ENCODE measurements at places on chromosomes 13 and 19.

- peaks cover 16% of the 10 kb centered on the region for H3K36me3 ChIP-seq
- peaks cover 29% of the 10 kb centered on the region for H3K4me1 ChIP-seq
- H3K27ac ChIP-seq, result peak overlapping the region; percentile 99
- H3K27me3 ChIP-seq, result no peaks in the 10 kb centered on the region
Measured at GRCh38 chr19:51690454-51691073, 2.6 kb upstream of the SPACA6 start.

- no peak overlapping the region for H3K27ac ChIP-seq
- peaks cover 10% of the 10 kb centered on the region for H3K4me1 ChIP-seq
- no peak overlapping the region for H3K4me3 ChIP-seq
- H3K36me3 ChIP-seq, result no peaks in the 10 kb centered on the region
- H3K27me3 ChIP-seq, result no peaks in the 10 kb centered on the region
Measured at GRCh38 chr19:2613507-2614295, 88.8 kb downstream of the GNG7 start.

DNA sequence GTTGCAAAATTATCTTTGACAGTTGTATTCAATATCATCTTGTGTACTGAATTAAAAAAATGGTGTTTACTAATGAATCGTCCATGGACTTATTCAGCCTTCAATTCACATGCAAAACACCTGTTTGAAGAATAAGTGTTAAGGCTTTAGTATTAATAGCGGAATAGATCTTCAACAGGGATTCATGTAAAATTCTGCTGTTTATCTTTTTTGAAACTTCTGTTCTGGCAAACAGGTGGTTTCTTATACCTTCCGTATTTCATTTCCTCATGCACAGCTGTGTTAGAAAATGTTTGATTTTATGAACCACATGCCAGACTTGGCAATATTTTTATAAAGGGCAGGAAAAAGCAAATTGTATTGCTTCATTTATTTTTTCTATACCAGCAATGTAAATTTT is 255.7 kb downstream of the DACH1 start:
- no peak overlapping the region for H3K27ac ChIP-seq
- H3K27me3 ChIP-seq, result no peaks in the 10 kb centered on the region
- DNase-seq, result no peak
- H3K4me3 ChIP-seq, result no peak overlapping the region
- H3K36me3 ChIP-seq, result no peaks in the 10 kb centered on the region

DNA sequence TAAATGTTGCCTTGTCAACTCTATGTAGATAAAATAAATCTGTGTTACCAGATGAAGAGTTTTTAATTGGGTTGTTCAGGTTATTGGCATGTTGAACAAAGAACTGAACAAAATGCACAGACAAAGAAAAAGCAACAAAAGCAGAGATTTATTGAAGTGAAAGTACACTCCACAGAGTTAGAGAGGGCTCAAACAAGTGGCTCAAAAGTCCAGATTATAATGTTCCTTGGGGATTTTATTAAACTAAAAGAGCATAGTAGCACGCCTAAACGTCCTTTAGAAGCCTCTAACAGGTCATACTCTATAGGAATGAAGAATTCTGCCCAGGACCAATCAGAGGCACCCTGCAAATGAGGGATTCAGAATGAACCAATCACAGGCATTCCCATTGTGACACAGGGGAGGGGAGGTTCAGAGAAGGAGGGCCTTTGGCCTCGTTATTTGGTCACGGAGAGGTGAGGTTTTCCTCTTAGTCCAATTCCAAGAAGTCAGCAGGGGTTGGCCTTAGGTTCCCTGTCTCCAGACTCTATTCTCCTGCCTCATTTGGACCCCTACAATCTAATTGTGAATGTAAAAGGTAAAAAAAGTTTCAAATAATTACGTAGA is 12.8 kb downstream of the PSMC4 start:
- H3K36me3 ChIP-seq, result peaks cover 28% of the 10 kb centered on the region
- DNase-seq, result no peak
- H3K27me3 ChIP-seq, result no peaks in the 10 kb centered on the region
- H3K27ac ChIP-seq, result no peak overlapping the region

GRCh38 chr13:78121459-78122348 is 203.1 kb upstream of the EDNRB start:
- no peaks in the 10 kb centered on the region for H3K27me3 ChIP-seq
- no peak overlapping the region for H3K4me3 ChIP-seq
- DNase-seq, result peak; percentile 38
- H3K36me3 ChIP-seq, result no peaks in the 10 kb centered on the region
- H3K4me1 ChIP-seq, result no peaks in the 10 kb centered on the region

GRCh38 chr13:100389617-100390016 is 199.0 kb downstream of the GGACT start:
- no peaks in the 10 kb centered on the region for H3K27me3 ChIP-seq
- peaks cover 7% of the 10 kb centered on the region for H3K4me1 ChIP-seq
- DNase-seq, result no peak
- no peak overlapping the region for H3K4me3 ChIP-seq
- H3K36me3 ChIP-seq, result no peaks in the 10 kb centered on the region

DNA sequence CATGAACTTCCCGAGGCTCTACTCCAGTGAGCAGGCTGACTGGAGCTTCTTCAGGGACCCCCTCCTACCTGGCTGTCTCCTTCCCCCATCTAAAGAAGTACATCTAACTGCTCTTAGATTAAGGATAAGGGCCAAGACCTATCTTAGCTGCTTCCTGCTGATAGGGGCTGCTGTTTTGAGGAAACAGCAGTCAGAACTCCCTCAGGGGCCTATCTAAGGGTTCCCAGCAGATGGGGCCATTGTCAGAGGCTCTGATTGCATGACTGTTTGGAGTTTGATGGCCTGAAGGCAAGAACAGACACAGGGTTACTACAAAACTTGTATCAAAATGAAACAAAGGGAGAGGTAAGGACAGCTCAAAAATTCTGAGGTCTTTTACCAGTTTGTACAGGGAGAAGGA is 2636.9 kb upstream of the PCDH20 start:
- no peaks in the 10 kb centered on the region for H3K4me1 ChIP-seq
- DNase-seq, result no peak
- H3K27me3 ChIP-seq, result no peaks in the 10 kb centered on the region
- no peak overlapping the region for H3K27ac ChIP-seq

DNA sequence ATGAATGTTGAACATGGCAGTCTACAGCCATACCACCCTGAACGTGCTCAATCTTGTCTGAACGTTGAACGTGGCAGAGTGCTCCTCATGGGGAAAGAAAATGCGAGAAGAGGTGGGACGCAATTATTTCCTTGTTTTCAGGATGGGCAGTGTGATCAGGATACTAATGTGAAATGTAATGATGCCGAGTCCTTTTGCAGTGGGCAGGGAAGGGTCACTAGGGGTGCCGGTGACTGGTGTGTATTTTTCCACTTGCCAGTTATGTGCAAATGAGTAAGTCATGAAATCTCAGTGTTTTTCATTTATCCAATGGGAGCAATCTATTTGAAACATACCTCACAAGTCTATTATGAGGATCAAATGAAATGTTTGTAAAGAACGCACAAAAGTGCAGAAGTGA is 84.8 kb downstream of the LNX2 start:
- H3K4me3 ChIP-seq, result no peak overlapping the region
- no peak for DNase-seq
- no peaks in the 10 kb centered on the region for H3K27me3 ChIP-seq
- no peak overlapping the region for H3K27ac ChIP-seq
- no peaks in the 10 kb centered on the region for H3K36me3 ChIP-seq
- peaks cover 37% of the 10 kb centered on the region for H3K4me1 ChIP-seq

DNA sequence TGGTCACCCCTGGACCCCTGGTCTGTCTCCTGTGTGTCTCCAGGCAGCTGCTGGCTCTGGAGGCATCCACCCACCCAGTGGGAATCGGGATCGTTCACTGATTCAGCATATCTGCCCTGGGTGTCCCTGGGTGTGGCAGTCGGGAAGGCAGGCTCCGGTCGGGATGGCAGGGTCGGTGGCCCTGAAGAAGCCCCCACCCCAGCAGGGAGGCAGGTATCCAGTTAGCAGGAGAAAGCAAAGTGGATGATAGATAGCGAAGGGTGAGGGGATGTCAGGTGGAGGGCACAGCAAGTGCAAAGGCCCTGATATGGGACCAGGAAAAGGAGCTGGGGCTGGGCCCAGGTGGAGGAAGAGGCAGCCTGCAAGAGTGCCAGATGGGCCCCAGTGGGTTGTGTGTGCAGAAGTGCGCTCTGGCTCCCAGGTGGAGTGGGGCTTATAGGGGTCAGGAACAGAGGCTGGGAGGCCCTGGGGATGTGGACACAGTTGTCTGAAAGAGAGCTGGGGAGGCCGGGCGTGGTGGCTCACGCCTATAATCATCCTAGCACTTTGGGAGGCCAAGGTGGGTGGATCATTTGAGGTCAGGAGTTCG is 2.3 kb downstream of the SSBP4 start:
- no peak overlapping the region for H3K27ac ChIP-seq
- H3K4me3 ChIP-seq, result no peak overlapping the region
- H3K27me3 ChIP-seq, result no peaks in the 10 kb centered on the region
- H3K4me1 ChIP-seq, result peaks cover 63% of the 10 kb centered on the region
- no peaks in the 10 kb centered on the region for H3K36me3 ChIP-seq

DNA sequence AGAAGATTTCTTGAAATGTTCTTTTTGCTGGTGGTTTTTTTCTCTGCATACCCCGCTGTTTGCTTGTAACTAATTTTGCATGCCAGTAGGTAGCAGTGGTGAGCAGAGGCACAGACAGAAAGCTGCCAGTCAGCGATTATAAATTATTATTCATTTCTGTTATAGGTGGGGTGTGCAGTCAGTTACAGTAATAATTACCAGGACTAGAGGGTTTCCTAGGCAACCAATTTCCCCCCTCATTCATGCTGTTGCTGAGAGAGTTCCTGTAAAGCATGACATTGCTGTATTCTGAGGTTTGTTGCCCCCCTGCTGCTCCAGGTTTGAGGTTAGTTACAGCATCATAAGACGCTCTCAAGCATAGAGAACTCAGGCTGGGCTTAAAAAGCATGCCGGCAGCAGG is 104.5 kb downstream of the URI1 start:
- H3K36me3 ChIP-seq, result no peaks in the 10 kb centered on the region
- no peak overlapping the region for H3K27ac ChIP-seq

GRCh38 chr13:50905256-50905655 is 4.3 kb upstream of the RNASEH2B start:
- H3K4me3 ChIP-seq, result no peak overlapping the region
- DNase-seq, result peak; percentile 71
- H3K27me3 ChIP-seq, result no peaks in the 10 kb centered on the region
- H3K36me3 ChIP-seq, result no peaks in the 10 kb centered on the region

All from thyroid gland (tissue), 4 donors.